ENCODE measurements at places on chromosomes 7 and 10. TPM values are rescaled to one million over a fixed set of nuclear protein-coding genes. Genes with fewer than 3 reads are reported as not detected.

TSPAN12 gene
- total RNA-seq = 23.3 TPM

TRIM73 gene
- total RNA-seq = 2.0 TPM

SPDYE16 gene
- 1.2 TPM for total RNA-seq

CYP2E1 gene
- 3.4 TPM for total RNA-seq

FAM25C gene
- total RNA-seq = not detected

CHST15 gene
- 17.4 TPM for total RNA-seq

SORCS1 gene
- total RNA-seq = 66.1 TPM

ELFN1 gene
- 21.5 TPM for total RNA-seq

Data from camera-type eye (tissue), 1 donor.